ENCODE measurements at places on chromosomes 4 and X. TPM values are rescaled to one million over a fixed set of nuclear protein-coding genes. Genes with fewer than 3 reads are reported as not detected.

SLC49A3 gene
- total RNA-seq = 0.20 TPM

ATG4A gene
- 3.9 TPM for total RNA-seq

AREG gene
- 146 TPM for total RNA-seq

GRCh38 chrX:107522901-107523300 lies 73.4 kb downstream of the FRMPD3 start:
- H3K27me3 ChIP-seq = no peaks in the 10 kb centered on the region
- no peaks in the 10 kb centered on the region for H3K36me3 ChIP-seq
- no peak overlapping the region for H3K4me3 ChIP-seq
